Breast epithelium (tissue), 4 donors: ENCODE measurements at places on chromosomes 6 and 20. TPM values are rescaled to one million over a fixed set of nuclear protein-coding genes. Genes with fewer than 3 reads are reported as not detected.

DNA sequence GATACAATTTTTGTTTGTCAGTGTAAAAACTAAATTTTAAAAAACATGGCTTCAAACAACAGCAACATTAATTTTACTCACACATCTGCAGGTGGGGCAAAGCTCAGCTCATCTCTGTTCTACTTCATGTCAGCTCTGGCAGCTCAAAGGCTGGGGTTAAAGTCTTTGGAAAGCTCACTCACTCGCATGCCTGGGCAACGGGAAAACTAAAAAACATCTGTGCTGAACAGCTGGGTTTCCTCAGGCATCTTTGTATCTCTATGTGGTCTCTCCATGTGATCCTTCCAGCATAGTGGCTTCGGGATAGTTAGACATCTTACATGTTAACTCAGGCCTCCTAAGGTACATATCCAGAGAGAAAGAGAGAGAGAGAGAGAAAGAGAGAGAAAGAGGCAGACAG is 499.6 kb downstream of the RFPL4B start:
- H3K36me3 ChIP-seq, result no peaks in the 10 kb centered on the region
- no peak for DNase-seq
- H3K27ac ChIP-seq, result no peak overlapping the region
- H3K4me3 ChIP-seq, result no peak overlapping the region
- no peaks in the 10 kb centered on the region for H3K4me1 ChIP-seq

The ANKEF1 gene
- 13.1 TPM for total RNA-seq

DNA sequence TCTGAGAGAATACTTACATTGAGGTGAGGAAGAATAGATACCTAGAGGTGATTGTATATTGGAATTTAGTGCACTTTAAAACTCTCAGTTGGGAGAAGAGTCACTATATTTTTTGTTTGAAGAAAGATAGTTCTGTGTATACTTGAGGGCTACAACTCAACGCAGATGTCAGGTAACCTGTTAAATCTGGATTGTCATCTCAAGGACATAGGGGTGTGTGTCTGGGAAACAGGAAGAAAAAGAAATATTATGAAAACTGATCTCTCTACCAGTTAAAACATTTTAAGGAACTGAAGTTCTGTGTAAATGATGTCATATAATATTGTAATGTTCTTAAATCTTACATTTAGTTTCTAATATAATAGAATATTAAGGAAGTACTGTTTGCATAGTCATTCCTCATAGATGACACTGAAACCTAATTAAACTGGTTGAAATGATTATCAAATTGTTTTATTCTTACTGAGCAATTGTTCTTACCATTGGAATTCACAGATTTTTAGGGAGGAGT is 86.2 kb downstream of the SMAP1 start:
- H3K27ac ChIP-seq, result no peak overlapping the region
- H3K4me3 ChIP-seq, result no peak overlapping the region
- no peaks in the 10 kb centered on the region for H3K36me3 ChIP-seq
- no peaks in the 10 kb centered on the region for H3K27me3 ChIP-seq

- DNase-seq, result no peak
- H3K27me3 ChIP-seq, result no peaks in the 10 kb centered on the region
- H3K36me3 ChIP-seq, result no peaks in the 10 kb centered on the region
Measured at GRCh38 chr6:101116337-101116736, 235.2 kb upstream of the ASCC3 start.

- H3K4me1 ChIP-seq, result peaks cover 3% of the 10 kb centered on the region
- DNase-seq, result no peak
- H3K27me3 ChIP-seq, result no peaks in the 10 kb centered on the region
Measured at GRCh38 chr6:105511639-105512038, 108.8 kb upstream of the PREP start.

GRCh38 chr6:21200134-21200870 is 393.2 kb upstream of the SOX4 start:
- no peak overlapping the region for H3K4me3 ChIP-seq
- H3K27ac ChIP-seq, result no peak overlapping the region
- no peaks in the 10 kb centered on the region for H3K36me3 ChIP-seq
- no peak for DNase-seq

The SIRPA gene
- 53.9 TPM for total RNA-seq

The PAK5 gene
- not detected for total RNA-seq

- no peak overlapping the region for H3K4me3 ChIP-seq
- no peak for DNase-seq
- no peaks in the 10 kb centered on the region for H3K36me3 ChIP-seq
Measured at GRCh38 chr6:6612308-6612707, 23.8 kb downstream of the LY86 start.

DNA sequence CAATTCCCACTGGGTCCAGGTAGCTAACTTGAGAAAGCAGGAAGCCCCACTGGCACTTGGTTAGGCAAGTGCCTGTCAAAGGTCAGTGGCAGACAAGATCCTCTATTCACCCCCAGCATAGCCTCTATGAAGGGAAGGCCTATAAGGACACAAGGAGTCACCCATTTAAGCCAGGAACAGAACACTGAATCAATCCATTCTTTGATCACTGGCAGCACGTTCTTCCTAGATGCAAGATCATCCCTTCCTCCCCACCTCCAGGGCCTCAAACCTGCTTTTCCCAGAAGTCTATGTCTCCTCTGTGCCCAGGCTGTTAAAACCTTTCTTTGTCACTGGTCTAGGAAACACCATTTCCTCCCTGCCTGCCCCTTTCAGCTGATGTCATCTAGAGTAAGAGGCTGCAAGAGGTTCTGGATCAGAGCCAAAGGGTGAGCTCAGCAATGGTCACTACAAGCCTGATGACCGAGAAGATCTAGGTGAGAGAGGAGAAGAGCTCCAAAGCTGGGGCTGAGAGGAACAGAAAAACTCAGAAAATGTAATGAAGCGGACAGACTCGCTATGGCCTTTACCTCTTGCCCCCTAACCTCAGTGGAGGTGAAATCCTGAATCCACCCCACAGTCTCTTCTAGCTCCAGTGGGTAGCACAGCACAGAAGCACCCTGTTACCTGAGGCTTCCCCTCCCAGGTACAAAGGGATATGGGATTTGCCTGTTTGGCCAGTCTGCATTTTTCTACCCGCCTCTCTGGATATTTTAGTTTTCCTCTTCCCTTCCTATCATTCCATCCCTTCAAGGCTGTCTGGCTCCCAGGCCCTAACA is 1.8 kb downstream of the GTPBP2 start:
- no peak for DNase-seq
- no peaks in the 10 kb centered on the region for H3K36me3 ChIP-seq
- peak overlapping the region; percentile 90 for H3K4me3 ChIP-seq
- peak overlapping the region; percentile 98 for H3K27ac ChIP-seq

The CRISP3 gene
- total RNA-seq, result 9.2 TPM

DNA sequence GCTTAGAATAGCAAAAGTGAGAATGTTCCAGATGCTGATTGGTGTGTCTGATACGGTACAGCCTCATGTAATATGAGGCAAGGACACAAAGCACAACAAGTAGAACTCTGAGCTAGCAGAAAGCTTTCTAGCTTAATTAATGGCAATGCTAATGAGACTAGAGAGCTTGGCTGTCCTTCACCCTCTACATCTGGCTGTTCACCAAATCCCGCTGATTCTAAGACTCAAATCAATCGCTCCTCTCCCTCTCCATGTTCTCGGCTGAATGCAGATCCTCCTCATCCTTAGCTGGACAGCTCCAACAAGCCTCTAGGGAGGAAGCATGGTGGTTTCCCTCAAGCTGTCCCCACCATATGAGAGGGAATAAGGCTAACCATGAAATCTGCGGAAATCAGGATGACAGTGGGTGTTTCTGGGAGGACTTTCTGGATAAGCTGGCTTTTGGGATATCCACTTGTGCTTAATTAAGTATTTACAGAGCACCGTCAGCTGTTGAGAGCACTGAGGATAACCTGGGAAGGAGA is 128.9 kb downstream of the FOXC1 start:
- H3K4me1 ChIP-seq, result no peaks in the 10 kb centered on the region
- no peaks in the 10 kb centered on the region for H3K27me3 ChIP-seq
- H3K27ac ChIP-seq, result no peak overlapping the region
- no peak overlapping the region for H3K4me3 ChIP-seq

DNA sequence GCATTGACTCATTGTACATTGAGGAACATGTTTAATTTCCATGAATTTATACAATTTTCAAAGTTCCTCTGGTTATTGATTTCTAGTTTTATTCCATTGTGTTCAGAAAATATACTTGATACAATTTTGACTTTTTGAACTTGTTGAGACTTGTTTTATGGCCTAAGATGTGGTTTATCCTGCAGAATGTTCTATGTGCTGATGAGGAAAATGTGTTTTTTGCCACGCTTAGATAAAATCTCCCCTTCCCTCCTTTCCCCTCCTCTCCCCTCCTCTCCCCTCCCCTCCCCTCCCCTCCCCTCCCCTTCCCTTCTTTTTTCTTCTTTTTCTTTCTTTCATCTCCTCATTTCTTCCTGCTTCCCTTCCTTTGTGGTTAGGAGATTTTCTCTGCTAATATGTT is 470.8 kb upstream of the MAP3K7 start:
- H3K4me3 ChIP-seq, result no peak overlapping the region
- no peaks in the 10 kb centered on the region for H3K4me1 ChIP-seq
- H3K27me3 ChIP-seq, result no peaks in the 10 kb centered on the region
- no peak for DNase-seq
- no peaks in the 10 kb centered on the region for H3K36me3 ChIP-seq

GRCh38 chr6:48067148-48067712 is 43.8 kb downstream of the PTCHD4 start:
- H3K27me3 ChIP-seq, result peaks cover 6% of the 10 kb centered on the region
- H3K36me3 ChIP-seq, result no peaks in the 10 kb centered on the region
- no peak overlapping the region for H3K4me3 ChIP-seq
- H3K27ac ChIP-seq, result no peak overlapping the region

- H3K4me1 ChIP-seq, result no peaks in the 10 kb centered on the region
- DNase-seq, result no peak
- H3K27me3 ChIP-seq, result no peaks in the 10 kb centered on the region
- no peak overlapping the region for H3K27ac ChIP-seq
- H3K4me3 ChIP-seq, result no peak overlapping the region
- H3K36me3 ChIP-seq, result no peaks in the 10 kb centered on the region
Measured at GRCh38 chr6:126312013-126312665, 27.8 kb upstream of the CENPW start.

GRCh38 chr6:52953911-52954839 is 40.9 kb downstream of the GSTA4 start:
- no peak overlapping the region for H3K27ac ChIP-seq
- H3K4me1 ChIP-seq, result no peaks in the 10 kb centered on the region
- no peak for DNase-seq

- H3K27me3 ChIP-seq, result no peaks in the 10 kb centered on the region
- H3K4me1 ChIP-seq, result no peaks in the 10 kb centered on the region
- no peak for DNase-seq
- H3K27ac ChIP-seq, result no peak overlapping the region
Measured at GRCh38 chr6:150426198-150426597, 57.4 kb downstream of the IYD start.

DNA sequence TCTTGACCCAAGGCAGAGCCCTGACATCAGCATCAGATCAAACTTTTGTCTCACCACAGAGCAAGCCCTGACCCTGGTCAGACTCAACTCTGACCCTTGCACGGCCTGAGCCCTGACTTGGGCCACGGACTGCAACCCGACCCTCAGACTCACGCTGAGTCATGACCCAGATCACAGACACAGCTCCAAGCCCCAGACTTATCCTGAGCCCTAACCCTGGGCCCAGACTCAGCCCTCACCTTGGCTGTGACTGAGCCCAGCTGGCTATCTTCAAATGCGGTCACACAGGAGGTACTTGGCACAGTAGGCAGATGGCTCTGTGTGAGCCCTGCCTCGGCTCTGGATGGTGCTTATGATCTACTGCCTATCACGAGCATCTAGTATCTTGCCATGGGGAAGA is 602.3 kb downstream of the PTPRT start:
- H3K4me1 ChIP-seq, result no peaks in the 10 kb centered on the region
- H3K27me3 ChIP-seq, result no peaks in the 10 kb centered on the region
- no peak for DNase-seq
- no peak overlapping the region for H3K27ac ChIP-seq
- H3K4me3 ChIP-seq, result no peak overlapping the region

GRCh38 chr20:61349447-61350165 is 97.5 kb downstream of the CDH4 start:
- H3K4me3 ChIP-seq, result no peak overlapping the region
- H3K27me3 ChIP-seq, result no peaks in the 10 kb centered on the region
- no peak for DNase-seq
- H3K36me3 ChIP-seq, result no peaks in the 10 kb centered on the region
- H3K4me1 ChIP-seq, result no peaks in the 10 kb centered on the region

GRCh38 chr20:46627234-46627633 is 24.0 kb downstream of the SLC13A3 start:
- no peaks in the 10 kb centered on the region for H3K36me3 ChIP-seq
- no peak overlapping the region for H3K27ac ChIP-seq
- H3K4me3 ChIP-seq, result no peak overlapping the region

GRCh38 chr6:106530026-106530425 is 99.3 kb downstream of the RTN4IP1 start:
- DNase-seq, result no peak
- H3K27ac ChIP-seq, result no peak overlapping the region
- H3K4me3 ChIP-seq, result no peak overlapping the region
- H3K27me3 ChIP-seq, result no peaks in the 10 kb centered on the region
- no peaks in the 10 kb centered on the region for H3K36me3 ChIP-seq

DNA sequence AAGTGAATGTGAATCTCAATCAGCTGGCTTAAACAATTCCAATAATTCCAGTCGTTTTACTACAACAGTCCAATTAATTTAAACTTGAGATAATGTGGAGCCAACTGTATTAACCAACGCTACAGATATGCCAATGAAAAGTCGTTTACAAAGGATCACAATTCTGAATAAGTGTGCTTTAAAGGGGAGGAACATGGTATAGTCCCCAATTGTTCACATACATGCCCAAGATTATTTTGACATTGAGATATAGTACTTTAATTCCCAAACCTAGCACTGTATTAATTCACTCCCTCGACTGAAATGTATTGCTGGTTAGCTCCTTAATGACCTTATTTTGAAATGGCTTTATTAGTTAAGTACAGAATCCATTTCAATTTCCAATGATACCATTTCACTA is 2.5 kb downstream of the AKIRIN2 start:
- H3K27me3 ChIP-seq, result no peaks in the 10 kb centered on the region
- H3K27ac ChIP-seq, result peak overlapping the region; percentile 99
- H3K36me3 ChIP-seq, result no peaks in the 10 kb centered on the region
- no peaks in the 10 kb centered on the region for H3K4me1 ChIP-seq
- H3K4me3 ChIP-seq, result peak overlapping the region; percentile 83

- H3K27me3 ChIP-seq, result no peaks in the 10 kb centered on the region
- DNase-seq, result no peak
- no peak overlapping the region for H3K4me3 ChIP-seq
- no peaks in the 10 kb centered on the region for H3K4me1 ChIP-seq
- H3K27ac ChIP-seq, result peak overlapping the region; percentile 72
Measured at GRCh38 chr6:124999105-124999764, 37.0 kb downstream of the RNF217 start.
